ENCODE measurements at places on chromosomes 13 and 19.

DNA sequence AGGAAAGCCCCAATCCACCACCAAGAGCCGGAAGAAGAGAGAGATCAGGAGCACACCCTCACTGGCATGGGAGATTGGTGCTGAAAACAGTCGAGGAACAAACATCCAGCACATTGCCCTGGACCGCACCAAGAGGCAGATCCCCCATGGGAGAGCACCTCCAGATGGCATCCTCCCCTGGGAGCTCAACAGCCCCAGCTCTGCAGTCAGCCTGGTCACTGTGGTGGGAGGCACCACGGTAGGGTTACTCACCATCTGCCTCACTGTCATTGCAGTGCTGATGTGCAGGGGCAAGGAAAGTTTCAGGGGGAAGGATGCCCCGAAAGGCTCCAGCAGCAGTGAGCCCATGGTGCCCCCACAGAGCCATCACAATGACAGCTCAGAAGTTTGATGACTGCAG lies 110.2 kb downstream of the STOML3 start:
- DNase-seq = no peak

DNA sequence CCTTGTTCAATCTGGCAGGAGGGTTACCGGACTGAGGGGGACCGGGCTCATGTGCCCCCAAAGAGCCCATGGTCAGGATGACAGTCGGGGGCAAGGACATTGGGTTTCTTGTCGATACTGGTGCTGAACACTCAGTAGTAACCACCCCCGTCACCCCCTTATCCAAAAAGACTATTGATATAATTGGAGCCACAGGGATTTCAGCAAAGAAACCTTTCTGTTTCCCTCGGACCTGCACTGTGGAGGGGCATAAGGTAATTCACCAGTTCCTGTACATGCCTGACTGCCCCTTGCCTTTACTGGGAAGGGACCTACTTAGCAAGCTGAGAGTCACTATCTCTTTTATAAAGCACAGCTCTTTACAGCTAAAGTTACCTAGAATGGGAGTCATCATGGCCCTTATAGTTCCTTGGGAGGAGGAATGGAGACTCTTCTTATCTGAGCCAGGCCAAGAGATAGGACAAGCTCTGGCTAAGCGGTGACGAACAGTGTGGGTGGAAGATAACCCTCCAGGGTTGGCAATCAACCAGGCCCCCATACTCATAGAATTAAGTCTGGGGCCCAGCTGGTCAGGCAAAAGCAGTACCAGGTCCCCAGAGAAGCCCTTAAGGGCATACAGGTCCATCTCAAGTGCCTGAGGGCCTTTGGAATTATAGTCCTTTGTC lies 603.7 kb downstream of the UQCRFS1 start:
- no peak for DNase-seq

DNA sequence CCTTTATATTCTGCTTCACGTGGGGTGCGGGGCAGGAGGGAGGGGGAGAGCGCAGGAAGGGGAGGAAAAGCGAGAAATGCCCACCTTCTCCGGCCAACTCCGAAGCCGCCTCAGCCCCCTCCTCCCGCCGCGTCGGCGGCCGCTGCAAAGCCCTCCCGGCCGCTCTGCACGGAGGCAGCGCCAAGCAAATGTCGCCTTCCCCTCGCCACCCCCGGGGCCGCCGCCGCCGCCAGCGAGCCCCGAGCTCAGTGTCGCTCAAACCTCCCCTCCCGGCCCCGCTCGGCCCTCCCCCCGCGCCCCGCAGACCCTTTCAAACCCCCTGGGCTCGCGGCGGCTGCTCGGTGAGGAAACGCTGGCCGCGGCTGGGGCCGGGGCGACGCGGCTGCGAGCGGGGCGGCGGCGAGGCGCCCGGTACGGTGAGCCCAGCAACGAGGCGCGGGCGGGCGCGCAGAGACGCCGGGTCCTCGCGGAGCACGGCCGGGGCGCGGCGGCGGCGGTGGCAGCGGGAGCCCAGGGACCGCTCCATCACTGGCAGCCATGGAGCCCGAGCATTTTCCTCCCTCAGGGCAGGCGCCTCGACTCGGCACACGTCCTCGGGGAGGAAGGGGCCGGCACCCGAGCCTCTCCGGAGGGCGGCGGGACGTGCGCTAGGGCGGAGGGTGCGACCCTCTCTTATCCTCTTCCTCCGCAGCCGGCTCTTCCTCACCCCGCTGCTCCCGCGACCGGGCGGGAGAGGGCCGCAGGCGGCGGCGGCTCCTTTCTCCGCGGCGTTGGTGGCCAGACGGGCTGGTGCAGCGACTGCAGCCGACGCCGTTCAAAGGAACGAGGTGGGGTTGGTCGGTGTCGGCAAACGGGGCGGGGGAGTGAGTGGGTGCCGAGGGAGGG lies 463 bp upstream of the TSC22D1 start:
- no peak for DNase-seq

- DNase-seq = no peak
Observed at GRCh38 chr19:51793994-51794393, 963 bp upstream of the FPR3 start.

GRCh38 chr19:49390131-49390928 lies 2.3 kb downstream of the KASH5 start:
- no peak for DNase-seq

- DNase-seq = no peak
Observed at GRCh38 chr19:35528218-35529038, at the start of gene SBSN. TSS of gene SBSN (minus strand) at chr19:35528311. CDS start at chr19:35528281, 30 bp downstream.

Measured in NCI-H1694 (cell line).